ENCODE measurements at places on chromosomes 4 and X. TPM values are rescaled to one million over a fixed set of nuclear protein-coding genes. Genes with fewer than 3 reads are reported as not detected.

DNA sequence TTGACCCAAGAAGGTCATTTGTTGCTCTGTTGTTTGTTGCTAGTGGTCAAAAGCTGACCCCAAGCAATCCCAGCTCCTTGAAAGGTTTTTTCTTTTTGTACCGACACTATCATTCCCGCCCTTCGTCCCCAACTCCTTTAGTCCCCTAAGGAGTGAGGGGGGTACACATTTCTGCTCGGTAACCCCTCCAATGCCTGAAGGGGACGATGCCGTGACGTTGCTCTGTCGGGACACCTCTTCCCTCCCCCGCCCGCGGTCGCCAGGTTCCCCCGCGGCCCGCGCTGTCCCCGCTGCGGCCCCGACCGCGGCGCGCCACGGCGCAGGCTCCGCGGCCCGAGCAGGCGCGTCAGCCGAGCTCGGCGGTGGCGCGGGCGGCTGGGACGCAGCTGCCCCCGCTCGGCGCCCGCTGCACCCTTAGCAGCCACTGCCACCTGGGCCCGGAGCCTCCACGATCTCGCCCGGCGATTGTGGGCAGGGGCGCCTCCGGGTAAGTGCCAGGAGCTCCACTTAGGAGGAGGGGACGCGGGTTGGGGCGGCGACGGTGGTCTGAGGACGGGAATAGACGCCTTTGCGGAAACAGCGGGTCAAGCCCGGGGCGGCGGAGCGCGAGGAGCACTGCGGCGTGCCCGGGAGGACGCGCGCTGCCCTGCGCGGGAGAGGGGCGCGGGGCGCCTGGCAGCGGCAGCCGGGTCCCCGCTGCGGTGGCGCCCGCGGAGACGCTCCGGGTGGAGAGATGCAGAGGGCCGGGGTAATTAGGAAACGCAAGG is at the start of gene GLRB:
GLRB (plus strand) TSS at position 340 of the 767 bp plus-strand sequence. CDS start 1,875 bp downstream, outside the sequence.
- no peak for DNase-seq

DNA sequence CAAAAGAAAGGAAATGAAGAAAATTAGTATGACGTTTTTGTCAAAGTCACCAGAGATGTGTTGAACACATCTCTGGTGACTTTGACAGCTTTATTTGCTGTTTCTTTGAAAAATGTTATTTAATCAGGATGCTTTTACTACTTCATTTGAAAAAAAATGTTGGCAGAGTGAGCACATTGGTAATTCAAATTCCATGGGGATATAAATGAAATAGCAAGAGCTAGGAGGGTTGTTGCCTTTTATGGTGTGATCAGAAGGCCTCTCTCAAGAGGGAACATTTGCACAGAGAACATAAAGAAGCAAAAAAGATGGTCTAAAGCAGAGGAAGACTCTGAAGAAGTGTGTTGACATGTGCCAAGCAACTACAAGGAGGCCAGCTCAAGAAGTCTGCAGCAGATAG is 46.6 kb upstream of the CXCL8 start:
- no peak for DNase-seq

DNA sequence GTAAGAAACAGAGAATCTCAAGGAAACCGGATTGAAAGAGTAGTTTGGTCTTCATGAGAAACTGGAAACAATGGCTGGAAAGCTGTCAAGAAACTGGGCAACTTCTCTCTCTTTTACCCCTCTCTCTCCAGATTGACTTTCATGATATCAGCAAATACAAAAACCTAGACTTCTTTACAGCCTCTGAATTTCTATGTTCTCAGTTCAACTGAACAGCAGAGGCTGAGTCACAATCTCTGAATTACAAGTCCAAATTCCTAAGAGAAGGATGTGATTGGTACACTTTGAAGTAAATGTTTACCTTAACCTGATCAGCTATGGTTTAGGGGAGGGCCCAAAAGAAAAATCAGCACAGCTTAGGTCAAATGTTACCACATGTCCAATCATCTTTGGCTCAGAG is 974.9 kb downstream of the RPA4 start:
- no peak for DNase-seq

DNA sequence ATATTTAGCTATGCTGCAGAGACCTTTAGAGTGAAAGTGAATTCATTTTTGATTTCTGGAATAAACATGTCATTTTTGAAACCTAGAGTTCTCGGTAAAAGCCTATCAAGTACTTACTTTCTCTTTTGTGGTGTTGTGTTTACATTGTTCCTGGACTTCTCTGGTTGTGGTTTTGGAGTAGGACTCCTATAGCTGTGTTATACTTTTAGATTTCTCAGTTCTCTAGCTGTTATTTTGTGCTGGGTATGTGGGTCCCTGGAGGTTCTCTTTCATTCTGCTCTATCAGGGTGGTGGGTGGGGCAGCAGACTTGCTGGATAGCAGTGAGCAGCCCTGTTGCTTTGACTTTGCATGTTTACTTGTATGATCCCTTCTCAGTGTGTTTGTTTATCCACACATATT is 25.6 kb upstream of the MSMO1 start:
- DNase-seq = no peak

GRCh38 chrX:2696698-2697215 is 5.7 kb downstream of the CD99 start:
- no peak for DNase-seq

DNA sequence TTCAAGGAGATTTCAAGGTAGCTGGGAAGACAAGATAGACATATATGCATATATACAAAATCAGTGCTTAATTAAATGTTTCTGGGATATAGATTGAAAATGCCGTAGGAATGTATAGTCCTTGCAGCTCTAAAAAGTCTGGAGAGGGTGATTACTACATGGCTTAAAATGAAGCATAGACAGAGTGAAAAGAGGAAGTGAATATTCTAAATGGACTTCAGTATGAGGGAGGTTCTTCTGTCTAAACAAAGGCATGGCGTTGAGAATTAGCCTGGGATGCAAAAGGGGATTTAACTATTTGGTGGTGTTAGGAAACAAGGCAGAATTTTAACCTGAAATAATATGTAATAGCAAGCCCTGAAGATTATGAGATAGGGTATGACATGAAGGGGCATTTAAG is 141.5 kb upstream of the FRMPD4 start:
- DNase-seq = no peak

DNA sequence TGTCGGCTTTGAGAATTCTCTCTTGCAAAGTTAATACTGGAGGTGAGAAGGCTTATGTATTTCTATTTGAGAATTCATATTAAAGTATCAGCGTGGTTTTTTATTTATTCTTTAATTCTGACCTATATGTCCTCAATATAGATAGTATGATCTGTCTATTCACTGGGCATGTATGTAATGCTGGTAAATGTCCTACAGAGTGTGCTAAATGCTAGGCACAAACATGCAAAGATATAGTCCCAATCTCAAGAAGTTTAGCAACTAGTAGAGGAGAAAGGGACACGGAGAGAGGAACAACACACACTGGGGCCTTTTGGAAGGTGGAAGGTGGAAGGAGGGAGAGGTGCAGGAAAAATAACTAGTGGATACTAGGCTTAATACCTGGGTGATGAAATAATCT is 11.0 kb upstream of the BMPR1B start:
- no peak for DNase-seq

DNA sequence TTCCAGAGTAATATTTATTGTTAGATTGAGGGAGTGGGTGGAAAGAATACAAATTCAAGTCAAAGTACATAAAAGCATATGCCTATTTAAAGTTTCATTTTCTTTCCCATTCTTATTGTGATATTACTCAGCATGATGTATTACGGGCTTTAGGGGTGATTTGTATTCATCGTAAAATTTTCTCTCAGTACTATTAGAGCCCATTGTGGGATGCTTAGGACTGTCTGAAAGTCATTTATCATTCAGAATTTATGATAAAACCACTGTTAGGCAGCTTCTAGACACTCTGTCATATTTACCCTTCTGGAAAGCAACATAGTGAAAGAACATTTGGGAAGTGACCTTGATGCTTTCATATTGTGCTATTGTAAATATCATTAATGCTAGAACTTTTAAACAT is 45.9 kb downstream of the AGA start:
- no peak for DNase-seq

DNA sequence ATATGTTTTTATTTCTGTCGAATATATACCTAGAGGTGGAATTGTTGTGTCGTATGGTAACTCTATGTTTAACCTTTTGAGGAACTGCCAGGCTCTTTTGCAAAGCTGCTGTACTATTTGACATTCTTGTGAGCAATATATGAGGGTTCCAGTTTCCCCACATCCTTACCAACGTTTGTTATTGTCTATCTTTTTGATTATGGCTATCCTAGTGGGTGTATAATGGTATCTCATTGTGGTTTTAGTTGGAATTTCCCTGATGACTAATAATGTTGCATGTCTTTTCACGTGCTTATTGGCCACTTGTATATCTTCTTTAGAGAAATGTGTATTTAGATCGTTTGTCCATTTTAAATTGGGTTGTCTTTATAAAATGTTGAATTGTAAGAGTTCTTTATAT is 24.5 kb downstream of the REPS2 start:
- DNase-seq = no peak

- DNase-seq = no peak
Measured at GRCh38 chr4:186940476-186940875, 216.8 kb upstream of the FAT1 start.

- DNase-seq = no peak
Measured at GRCh38 chrX:68846536-68846935, 17.7 kb downstream of the EFNB1 start.

GRCh38 chrX:152635941-152636340 is 1.8 kb upstream of the GABRQ start:
- no peak for DNase-seq

- no peak for DNase-seq
Measured at GRCh38 chr4:8855818-8856245, 15.8 kb downstream of the HMX1 start.

DNA sequence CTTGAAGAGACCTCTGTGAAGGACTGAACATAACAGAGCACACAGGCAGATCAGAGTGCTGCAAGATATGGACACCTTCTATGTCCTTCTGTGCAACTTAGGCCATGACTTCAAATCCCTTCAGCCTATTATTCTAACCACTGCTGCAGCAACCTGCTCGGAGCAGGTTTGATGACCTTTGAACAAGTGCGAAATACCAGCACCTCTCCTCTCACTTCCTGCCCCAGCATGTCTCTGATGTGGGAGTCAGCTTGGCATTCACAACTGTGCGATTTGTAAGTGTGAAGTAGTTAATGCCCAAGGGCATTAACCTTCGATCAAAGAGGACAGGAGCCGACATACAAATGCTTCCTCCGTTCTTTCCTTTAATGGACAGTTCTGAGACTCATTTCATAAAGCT is 1.6 kb upstream of the EXOC1 start:
- no peak for DNase-seq

DNA sequence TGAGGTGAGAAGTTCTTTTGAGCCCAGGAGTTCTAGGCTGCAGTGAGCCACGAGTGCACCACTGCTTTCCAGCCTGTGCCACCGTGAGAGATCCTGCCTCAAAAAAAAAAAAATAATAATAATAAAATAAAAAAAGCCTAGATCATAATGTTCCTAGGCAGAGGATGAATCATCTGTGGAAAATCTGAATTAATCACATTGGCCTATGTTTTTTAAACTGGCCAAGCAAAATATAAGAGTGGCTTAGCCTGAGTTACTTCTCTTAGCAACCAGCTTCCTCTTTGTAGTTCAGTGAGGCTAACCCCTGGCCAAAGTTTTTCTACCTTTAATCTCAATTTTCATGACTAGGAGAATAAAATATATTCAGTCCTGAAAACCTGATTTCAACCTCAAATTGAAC is 614.6 kb downstream of the PPP4R3C start:
- DNase-seq = no peak

DNA sequence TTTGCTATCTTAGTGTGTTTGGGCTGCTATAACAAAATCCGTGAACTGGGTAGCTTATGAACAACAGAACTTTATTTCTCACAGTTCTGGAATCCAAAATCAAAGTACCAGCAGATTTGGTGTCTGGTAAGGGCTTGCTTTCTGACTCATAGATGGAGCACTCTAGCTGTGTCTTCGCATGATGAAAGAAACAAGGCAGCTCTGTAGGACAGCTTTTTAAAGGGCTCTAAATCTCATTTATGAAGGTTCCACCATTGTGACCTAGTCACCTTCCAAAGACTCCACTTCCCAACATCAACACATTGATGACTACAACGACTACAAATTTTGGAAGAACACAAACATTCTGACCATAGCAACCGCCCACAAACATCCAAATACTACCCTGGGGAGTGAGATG is 158.6 kb upstream of the LCORL start:
- DNase-seq = no peak

DNA sequence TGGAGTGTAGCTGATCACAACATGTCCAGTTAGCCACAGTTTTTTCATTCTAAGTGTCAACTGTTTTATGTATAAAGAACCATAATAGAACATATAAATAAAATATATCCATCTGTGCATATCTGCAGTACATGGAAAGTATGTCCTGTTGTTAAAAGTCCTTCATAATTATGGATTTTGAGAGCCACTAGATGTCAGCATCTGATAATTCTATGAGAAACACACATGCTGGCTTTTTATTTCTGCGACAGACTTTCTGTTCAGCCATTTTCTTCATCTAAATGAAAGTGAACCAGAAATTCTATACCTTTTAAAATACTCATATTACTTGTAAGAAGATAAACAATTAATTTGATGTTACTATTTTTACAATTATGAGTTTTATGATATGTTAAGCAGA is 251.5 kb downstream of the GPM6A start:
- DNase-seq = no peak

GRCh38 chr4:60657807-60658206 is 542.3 kb upstream of the ADGRL3 start:
- no peak for DNase-seq

DNA sequence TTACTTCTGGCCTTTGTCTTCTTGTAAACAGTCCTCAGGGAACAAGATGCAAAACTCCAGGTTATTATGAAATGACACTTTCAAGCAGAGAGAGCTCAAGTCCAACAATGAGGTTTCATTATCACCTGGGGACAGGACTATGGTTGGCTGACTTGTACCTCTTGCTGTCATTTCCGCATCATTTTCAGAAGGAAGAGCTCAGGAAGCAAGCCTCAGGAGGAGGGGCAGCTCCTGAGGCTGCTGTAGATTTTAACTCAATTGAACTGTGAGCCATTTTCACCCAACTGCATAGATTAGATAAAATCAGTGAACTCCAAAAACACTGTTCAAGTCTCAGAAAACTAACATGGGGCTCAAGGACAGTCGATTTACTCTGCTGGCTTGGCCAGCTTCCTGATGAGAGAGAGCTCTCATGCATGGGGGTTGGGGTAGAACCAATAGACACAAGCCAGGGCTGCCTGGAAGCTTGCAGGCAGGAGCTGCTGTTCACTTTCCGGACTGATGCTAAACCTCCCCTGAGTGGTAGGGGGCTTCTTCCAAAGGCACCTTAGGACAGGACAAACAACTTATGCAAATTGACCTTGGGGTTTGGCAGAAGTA is 23.6 kb downstream of the TMEM255A start:
- DNase-seq = no peak

Gene BEX1
- 1.7 TPM for total RNA-seq

Gene LRP2BP
- total RNA-seq = 4.9 TPM

Gene ARAP2
- total RNA-seq = 26.0 TPM

Gene MYOZ2
- 0.62 TPM for total RNA-seq

Gene CACNA1F
- total RNA-seq = 0.22 TPM

Gene SPOCK3
- total RNA-seq = not detected

Gene DCHS2
- total RNA-seq = not detected

Gene MGARP
- total RNA-seq = 1.4 TPM

Gene MAGEA11
- total RNA-seq = not detected

Gene NHSL2
- 38.0 TPM for total RNA-seq

Gene RAB39B
- 0.58 TPM for total RNA-seq

Gene NLRP2B
- total RNA-seq = 0.13 TPM

Gene ABCG2
- 3.6 TPM for total RNA-seq
